ENCODE measurements at places on chromosomes 11 and 22. TPM values are rescaled to one million over a fixed set of nuclear protein-coding genes. Genes with fewer than 3 reads are reported as not detected.

The EIF3F gene
- total RNA-seq = 463 TPM

The HBG2 gene
- not detected for total RNA-seq

GRCh38 chr11:25981998-25982397 is 349.9 kb upstream of the ANO3 start:
- peak; percentile 2 for DNase-seq

GRCh38 chr11:119340335-119341221 is at the start of gene C1QTNF5:
TSS of gene C1QTNF5 (minus strand) at chr11:119340883. CDS start at chr11:119340397, 486 bp downstream.
- DNase-seq = peak; percentile 90

DNA sequence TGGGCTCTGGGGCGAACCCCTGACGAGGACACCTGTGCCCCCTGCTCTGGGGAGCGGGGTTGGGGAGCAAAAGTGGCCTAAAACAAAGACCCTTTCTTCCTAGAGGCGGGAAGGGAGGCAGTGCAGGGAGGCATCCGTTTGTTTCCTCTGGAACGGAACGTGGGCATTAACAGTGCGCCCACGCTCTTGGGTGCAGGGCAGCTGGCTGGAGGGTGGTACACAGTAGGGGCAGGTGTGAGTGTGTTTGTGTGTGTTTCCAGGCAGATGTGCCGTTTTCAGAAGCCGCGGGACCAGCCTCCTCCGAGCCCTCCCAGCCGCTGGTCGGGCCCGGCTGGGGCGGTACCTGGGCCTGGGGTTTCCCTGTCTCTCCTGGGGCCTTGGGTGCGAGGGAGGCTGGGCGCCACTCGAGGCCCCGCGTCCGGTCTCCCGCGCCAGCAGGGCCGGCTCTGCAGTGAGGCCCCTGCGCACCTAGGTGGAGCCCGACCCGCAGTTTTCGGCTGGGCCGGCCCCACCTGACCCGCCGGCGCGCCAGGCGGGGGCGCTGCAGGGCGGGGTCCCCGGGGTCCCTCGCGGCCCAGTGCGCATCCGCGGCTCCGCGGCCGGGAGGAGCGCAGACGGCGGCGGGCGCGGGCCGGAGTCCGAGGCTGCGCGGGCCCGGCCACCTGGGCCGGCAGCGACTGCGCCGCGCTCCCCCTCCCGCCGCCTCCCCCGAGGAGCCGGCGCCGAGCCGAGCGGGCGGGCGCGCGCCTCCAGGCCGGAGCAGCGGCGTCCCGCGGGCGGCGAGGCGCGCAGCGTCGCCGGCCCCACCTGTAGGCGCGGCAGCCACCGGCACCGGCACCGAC is 1252.7 kb downstream of the BRD1 start:
- peak; percentile 100 for DNase-seq

DNA sequence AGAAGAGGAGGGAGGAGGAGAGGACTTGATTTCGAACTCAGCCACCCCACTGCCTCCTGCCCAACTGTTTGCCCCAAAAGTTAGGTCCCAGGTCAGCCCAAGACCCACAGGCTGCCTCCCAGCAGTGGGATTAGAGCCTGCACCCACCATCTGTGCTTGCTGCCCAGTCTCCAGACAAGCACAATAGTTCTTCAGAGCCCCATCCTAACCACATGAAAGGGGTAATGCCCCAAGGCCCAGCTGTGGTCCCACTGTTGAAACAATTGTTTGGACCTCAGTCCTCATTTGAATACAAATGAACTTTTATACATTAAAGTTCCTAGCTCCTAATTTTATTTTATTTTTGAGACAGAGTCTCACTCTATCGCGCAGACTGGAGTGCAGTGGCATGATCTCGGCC is 5.4 kb upstream of the VPS51 start:
- DNase-seq = no peak
